ENCODE measurements at places on chromosomes 1 and 21.

DNA sequence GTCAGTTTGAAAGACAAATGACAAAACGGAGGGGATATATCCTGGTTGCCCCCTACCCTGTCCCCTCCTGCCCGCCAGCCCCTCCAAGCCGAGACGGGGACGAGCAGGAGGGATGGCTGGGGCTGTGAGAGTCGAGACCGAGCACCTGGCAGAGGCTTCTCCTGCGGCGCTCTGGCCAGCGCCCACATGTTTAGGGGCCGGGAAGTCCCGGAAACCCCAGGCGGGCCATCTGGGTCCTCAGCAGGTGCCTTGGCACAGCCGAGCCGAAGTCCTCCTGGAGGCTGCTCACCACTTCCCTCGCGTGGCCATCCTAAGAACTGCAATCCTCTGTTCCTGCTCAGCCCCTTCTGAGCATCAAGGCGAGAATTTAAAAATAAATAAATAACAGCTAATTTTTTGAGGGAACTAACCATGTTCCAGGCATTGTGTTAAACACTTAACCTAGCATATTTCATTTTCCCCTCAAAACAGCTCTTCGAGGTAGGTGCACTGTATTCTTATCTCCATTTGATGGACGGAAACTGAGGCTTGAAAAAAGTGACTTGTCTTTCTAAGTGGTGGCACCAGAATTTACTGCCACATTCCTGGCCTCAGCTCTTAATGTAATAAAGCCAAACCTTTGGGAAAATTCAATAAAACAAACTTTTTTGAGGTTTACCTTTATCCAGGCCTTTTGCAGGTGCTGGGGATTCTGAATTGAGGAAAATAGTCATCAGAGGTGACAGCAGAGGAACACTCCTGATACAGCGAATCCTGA, 3.5 kb upstream of the RIMS3 start:
- peak; percentile 67 for DNase-seq

DNA sequence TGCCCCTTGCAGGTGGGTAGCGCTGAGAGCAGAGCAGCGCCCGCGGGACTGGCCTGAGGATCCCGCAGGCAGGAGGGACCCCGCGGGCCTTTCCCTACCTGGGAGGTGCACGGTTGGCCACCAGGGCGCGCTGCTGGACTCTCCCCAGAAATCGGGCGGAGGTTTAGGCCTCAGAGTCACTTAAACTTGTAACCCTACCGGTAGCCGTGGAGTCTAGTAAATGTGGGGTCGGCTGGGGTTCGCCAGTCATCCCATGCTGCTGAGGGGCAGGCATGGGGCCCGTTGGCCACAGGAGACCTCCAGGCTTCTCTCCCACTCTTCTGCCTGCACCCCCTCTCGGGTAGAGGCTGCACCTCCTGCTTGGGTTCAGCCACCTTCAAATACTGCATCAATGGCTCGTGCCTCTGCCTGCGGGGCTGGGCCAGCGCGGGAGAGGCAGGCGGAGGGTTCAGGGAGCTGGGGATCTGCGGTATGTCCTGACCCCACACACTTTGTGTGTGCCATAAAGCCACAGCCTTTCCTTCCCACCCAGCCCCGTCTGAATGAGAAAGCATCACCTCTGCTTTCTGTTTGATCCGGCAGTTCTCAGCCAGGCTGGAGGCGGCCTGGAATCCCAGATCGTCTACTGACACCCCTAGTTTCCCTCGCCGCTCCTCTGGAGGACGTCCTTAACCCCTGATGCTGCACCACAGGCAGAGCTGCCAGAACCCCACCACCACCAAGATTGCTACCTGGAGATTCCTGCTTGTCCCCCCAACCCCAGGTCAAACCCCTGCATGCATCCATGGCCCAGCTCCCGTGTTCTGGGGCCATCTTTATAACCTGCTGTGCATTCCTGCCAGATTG, 12.3 kb upstream of the GSTM4 start:
- peak; percentile 73 for DNase-seq

- peak; percentile 99 for DNase-seq
Observed at GRCh38 chr21:45228171-45228641, 59.5 kb downstream of the POFUT2 start.

- no peak for DNase-seq
Observed at GRCh38 chr1:8602471-8603219, 214.8 kb downstream of the RERE start.

GRCh38 chr1:219990782-219991510, 55.4 kb downstream of the EPRS1 start:
- DNase-seq = peak; percentile 65

DNA sequence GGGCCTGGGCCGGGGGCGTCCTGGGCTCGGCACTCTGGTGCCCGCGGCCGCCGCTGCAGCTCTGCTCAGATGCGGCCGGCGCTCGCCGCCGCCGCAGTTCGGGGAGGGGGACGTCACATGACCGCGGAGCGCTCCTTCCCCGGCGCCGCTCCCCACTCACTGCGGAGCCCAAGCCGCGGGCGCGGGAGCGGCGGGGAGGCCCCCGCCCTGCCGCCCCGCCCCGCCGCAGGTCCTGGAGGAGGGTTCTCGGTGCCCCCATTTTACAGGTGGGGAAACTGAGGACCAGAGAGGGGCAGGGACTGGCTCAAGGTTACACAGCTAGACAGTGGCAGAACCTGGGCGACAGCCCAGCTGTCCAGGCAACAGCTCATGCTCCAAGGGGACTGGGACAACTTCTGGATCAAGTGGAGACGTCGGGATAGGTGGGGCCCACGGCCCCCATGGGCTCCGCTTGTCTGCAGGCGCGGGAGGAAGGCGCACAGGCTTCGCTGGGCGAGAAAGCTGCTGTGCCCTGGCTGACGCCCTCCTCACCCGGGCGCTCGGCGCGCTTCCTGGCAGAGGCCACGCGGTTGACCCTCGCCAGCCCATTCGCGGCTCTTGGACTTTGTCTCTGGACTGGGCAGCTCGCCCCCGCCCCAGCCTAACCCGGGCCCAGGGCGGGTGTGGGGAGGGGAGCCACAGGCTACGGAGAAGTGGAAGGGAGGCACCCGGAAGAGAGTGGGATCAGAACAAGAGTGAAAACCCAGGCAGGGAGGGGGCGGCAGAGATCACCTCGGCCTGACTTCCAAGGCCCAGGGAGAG, at the start of gene RAP1GAP:
TSS of gene RAP1GAP (minus strand) at position 100 of the 801 bp plus-strand sequence. CDS start 49,325 bp downstream, outside the sequence.
- no peak for DNase-seq
